Mucosa of descending colon (tissue), 3 donors: ENCODE measurements at places on chromosomes 6 and 20.
A peak's percentile ranks its signal among the peaks of the same experiment; 100 is the strongest.

GRCh38 chr6:42075159-42075838 lies 25.0 kb downstream of the TAF8 start:
- peak; percentile 91 for DNase-seq

GRCh38 chr6:18663011-18663410 lies 275.9 kb downstream of the RNF144B start:
- no peak for DNase-seq

GRCh38 chr6:72820906-72821305 lies 199.0 kb downstream of the KCNQ5 start:
- DNase-seq, result no peak

DNA sequence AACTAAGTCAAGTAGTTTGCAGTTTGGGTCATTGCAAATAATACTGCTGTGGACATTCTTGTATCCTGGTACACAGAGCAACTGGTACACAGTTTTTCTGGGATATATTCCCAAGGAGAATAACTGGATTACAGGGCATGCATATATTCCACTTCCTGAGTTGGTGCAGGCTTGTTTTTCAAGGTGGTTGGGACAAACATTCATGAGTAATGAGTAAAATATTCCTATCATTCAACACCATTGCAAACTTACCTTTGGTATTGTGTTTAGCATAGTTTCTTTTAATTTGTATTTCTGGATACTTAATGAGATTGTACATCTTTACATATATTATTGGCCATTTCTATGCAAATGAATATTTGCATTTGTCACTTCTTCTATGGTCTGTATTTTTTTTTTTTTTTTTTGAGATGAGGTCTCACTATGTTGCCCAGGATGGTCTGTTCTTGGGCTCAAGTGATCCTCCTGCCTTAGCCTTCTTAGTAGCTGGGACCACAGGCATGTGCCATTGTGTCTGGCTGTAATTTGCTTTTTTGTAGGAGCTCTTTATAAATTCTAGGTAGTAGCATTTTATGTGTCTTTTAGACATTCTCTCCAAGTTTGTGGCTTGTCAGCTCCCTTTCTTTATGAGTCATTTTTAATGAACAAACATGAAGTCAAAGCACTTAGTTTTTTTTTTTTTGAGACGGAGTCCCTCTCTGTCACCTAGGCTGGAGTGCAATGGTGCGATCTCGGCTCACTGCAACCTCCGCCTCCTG lies 158.7 kb downstream of the SOX4 start:
- no peak for DNase-seq

- no peak for DNase-seq
Observed at GRCh38 chr20:44405785-44406571, 50.5 kb downstream of the HNF4A start.

DNA sequence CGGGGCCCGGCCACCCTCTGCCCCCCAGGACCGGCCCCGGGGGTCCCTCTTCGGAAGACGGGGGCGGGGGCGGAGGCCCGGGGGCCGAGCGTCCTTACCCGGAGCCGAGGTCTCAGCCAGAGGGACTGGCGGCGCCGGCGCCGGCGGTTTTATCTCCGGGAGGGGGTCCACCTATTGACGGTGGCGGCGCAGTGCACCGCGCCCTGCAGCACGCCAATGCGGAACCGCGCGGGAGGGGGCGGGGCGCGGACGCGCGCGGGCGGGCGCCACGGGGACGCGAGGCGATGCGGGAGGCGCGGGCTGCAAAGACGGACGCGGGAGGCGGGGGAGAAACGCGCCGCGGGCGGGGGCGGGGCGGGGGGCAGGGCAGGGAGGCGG lies at the start of gene EEF1A2:
TSS of gene EEF1A2 (minus strand) at position 124 of the 378 bp plus-strand sequence. CDS start 1,320 bp downstream, outside the sequence.
- no peak for DNase-seq

DNA sequence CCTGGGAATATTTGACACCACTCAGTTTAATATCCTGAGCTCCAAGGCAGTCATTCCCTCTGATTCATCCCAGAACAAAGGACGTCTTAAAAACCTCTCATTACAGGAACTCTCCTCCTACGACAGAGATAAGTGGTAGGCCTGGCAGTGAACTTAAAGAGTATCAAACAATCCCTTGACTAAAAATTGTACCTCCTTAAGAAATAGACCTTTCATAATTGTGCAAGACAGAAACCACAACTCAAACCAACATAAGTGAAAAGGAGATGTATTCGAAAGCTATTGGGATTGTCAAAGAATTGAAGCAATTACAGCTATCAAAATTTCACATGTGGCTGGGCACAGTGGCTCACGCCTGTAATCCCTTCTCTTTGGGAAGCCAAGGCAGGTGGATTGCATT lies 19.1 kb upstream of the BNIP5 start:
- no peak for DNase-seq

DNA sequence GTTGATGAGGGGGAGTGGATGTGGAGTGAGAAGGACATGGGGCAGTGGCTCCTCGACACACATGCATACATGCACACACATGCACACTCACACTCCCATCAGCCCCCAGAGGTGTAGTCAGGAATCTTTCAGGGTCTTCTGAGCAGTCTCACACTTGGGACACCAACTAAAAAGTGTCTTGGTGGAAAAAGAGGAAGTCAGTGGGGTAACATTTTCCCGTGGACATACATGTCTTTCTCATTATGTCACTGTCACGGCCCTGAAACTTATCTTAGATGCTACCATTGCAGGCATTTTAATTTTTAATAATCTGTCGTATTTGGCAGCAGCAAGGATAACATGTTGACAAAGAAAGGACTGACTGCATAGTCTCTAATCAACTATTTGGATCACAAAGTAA lies 261.1 kb downstream of the ADGRG6 start:
- no peak for DNase-seq

DNA sequence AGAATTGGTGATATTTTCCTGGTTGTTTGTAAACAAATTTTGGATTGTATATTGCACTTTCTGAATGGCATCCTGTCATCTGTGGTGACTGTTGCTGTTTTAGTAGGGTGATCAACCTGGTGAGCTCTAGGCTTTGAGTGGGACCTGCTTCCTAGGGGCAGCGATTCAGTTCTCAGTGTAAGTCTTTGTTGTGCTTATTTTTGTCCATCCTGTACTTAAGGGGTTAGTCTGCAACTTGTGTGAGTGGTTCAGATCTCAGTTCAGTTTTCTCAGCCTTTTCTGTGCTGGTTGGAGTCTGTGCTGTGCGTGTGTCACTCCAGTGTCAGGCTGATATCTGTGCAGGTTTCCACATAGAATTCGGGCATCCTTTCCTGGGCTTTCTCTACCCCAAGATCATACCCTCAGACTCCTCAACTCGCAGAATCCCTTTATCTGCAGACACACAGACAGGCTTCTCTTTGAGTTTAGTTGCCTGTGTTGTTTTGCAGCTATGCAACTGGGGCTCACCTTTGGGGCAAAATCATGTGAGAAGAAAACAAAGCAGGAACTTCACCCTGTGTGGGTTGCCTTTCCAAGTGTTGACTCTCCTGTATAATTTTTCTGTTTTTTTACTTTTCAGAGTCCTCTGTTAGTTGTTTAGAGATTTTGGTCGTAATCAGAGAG lies 177.7 kb downstream of the FARS2 start:
- no peak for DNase-seq

DNA sequence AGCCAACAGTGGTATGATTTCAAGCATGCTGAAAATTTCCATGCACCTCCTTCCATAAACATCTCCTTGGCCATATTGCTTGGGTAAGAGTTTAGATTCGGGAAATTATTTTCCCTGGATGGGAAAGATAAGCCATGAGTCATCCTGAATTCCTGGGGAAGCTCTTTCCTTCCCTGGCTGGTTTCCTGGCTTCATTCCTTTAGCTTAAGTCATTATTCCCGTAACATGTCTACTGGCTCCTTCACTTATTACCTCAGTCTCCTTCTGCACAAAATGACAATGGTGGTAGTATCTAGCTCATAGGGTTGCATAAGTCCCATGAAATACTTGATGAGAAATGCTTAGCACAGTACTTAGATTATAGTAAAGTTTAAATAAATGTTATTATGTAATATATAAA lies 27.6 kb downstream of the TINAG start:
- no peak for DNase-seq

DNA sequence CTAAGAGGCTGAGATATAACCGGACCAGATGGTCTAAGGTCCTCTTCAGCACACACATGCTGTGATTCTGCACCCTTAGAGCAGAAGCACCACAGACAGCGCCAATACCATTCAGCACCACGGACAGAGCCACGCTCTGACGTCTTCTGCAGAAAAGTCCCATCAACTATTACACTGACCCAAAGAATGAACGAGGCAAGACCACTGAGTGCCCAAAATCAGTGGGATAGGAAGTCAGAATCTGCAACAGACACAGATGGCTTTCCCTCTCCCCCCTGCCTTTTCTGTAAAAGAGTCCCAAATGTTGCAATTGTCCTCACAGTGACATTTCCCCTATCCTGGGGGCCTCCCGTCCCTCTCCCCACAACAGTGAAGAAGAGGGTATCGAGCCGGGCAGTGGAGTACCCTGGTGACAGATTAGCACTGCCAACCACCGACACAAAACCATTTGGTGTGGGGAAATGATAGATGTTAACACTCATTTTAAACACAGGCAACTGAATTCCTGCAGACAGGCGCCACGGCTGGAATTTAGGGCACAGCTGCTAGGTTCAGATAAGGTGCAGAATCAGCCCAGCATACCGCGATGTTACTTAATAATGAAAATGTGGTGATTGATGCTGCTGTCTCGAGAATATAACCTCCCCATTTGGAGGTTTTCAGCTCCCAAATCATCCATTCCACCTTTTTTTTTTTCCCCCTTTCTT lies 66.6 kb upstream of the CTNNBL1 start:
- DNase-seq, result no peak

DNA sequence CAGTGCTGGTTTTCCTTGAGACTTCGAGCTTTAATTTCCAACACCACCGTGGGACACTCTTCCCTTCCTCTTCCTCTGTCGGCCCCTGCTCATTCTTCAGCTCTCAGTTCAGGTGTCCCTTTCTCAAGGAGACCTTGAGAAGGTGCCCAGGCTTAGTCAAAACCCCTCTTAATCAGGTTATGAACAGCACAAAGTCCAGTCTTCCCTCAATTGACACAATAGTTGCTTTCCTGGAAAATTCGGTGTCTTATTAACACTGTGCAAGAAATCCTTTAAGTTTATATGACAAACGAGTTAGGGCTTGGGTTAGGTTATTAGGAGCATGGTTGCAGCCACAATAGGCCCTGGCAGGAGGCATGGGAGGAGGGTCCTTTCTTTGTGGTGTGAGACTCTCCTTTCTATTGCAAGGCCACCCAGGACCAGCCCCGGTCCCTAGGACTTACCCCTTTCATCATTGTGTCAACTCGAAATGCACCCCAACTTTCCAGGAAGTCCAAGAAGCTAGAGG lies 1.5 kb upstream of the NSFL1C start:
- DNase-seq, result no peak

- DNase-seq, result no peak
Observed at GRCh38 chr6:96302991-96303390, 218.6 kb upstream of the UFL1 start.

DNA sequence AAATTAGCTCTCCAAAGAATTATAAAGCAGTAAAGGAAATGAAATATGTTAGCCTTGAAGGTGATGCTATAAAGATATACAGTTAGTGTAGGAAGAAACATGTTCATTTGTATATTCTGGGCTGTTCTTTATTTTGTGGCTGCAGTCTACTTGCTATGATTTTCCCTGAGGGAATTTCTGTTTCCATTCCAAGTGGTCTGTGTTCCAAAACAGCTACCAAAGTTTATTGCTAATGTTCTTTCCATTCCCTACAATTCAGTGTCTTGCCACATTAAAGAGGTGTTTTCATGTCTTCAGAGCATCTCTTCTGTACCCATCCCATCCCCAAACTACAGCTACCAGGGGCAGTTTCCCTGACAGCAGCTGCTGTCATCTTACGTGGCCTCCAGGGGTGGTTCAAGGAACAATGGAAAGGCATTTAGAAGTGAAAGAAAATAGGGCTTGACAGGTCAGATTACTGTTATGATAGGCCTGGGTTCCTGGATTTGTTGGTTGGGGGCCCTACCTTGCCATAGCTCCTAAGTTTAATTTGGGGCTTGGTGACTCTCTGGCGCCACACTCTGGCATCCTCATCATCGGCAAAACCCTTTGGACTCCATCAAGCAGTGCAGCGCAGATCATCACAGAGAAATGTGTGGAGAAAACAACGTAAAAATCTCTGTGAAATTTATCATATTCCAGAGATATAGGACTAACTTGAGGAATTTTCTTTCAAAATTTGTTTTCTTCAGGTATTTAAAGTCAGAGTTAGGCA lies 33.8 kb upstream of the AIG1 start:
- no peak for DNase-seq

DNA sequence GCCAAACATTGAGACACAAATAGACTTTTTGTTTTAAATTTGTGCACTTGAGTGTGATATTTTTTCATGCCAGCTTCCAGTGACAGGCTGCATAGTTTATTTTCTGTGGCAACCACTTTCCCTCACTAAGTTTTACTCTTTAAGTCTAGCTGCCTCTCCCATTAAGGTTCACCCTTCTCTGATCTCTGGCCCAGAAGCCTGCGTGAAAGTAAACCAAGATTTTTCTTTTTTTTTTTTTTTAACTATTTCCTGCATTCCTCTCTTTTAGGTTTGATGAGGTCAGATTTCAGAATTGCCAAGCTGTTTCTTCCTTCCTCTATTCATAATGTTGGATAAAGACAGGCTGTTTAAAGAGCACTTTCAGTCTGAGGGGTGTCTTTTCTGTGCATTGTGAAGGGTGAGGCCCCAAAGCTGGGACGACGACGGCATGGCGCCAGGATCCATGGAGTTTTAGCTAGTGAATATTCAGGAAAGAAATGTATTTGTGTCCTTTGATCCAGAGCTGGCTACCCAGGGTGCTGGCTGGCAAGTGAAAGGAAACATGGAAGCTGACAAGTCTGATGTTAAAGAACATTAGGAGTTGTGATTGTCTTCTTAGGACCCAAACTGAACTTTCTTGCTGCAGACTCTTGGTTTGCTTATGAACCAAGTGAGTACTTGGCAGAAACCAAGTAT lies 50.7 kb downstream of the DOK5 start:
- no peak for DNase-seq

DNA sequence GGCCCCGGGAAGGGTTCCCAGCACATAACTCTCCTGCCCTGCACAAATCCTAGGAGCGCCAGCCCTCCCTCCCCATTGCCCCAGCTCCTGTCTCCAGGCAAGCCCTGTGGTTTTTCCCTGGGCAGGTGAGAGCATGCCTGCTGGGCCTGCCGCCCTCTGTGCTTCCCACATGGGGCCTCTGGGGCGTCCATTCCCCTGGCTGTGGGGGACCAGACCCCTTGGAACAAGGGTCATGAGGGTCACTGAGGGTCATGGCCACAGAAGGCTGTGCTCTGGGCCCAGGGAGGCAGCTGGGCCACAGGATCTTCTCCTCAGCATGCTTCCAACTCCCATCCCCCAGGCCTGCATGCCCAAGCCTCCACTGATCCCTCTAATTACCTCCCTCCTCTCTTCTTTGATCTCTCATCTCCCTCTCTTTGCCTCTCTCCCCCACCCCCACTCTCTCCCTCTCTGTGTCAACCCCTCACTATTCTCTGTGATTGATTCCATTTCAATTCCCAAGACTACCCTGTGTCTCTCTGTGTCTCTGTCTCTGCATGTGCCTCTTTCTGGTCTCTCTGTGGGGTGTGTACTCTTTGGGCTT lies 6.1 kb downstream of the MDFI start:
- DNase-seq, result no peak

DNA sequence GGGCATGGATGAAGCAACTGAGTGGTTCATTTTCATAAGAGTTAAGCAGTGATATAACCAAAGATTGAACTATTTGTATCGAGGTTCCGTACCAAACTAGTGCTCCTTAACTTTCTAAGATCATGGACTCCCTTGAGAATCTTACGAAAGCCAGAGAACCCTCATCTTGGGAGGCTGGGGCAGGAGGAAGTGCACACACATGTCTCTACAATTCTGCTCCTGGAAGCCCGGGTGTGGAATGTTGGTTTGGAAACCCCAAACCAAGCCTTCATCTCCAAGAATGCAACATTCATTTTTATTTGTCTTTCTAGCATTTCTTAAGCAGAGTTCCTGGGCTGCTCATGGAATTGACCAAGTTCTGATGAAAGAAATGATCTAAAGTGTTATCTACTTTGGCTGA lies 250.5 kb upstream of the PRND start:
- no peak for DNase-seq
